ENCODE measurements at places on chromosomes 1 and 21.
A peak's percentile ranks its signal among the peaks of the same experiment; 100 is the strongest.

DNA sequence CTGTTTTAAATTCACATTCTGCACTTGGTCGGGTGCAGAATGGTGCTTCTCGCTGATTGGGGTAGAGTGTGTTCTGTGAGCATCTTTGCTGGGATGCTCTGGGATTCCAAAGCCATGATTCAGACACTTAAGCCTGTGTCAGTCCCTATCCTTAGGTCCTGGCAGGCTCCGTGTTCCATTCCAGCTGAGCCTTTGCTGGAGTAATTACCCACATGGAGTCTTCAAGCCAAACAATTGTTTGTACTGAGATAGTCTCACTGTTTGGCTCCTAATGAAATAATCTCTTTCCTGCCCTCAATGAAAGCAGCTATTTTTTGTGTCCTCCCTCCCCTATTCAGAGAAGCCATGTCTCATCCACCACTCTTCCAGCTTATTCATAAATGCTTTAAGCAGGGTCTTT, 18.7 kb downstream of the SMAP2 start:
- DNase-seq = no peak

DNA sequence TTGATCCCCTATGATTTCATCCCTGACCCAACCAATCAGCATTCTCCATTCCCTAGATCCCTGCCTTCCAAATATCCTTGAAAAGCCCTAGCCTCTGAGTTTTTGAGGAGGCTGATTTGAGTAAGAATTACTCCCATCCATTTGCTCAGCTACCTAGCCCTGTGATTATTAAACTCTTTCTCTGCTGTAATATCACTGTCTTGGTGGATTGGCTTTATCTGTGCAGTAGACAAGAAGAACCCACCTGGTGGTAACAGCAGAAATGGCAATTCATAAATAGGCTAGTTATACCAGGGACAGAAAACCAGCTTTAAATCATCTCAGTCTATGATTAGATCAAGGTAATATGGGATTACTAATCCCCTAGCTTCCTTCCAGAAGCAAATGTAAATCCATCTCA, 13.0 kb downstream of the IL20 start:
- DNase-seq = no peak

GRCh38 chr1:150973836-150974579, 627 bp downstream of the CERS2 start:
- DNase-seq = peak; percentile 59

- peak; percentile 49 for DNase-seq
Measured at GRCh38 chr1:115089420-115090185, at the start of gene TSPAN2. TSS of gene TSPAN2 (minus strand) at chr1:115089503. CDS start at chr1:115089432, 71 bp downstream.

DNA sequence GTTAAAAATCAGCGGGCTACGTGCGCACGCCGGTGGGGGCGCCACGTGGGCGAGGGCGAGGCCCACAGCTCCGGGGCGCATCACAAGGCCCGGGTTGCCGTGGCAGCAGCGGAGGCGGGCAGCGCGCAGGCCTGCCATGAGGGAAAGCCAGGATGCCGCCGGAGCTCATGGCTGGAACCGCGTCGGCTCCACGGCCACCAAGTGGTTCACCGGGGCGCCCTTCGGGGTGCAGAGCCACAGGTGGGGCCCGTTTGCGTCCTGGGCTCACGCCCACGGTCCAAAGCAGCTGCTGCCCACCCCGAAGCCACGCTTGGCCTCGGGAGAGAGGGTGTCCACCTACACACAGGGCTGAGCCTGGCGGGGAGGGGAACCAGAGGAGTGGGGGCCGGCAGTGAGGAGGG, 4.9 kb upstream of the TTC22 start:
- no peak for DNase-seq

- DNase-seq = no peak
Measured at GRCh38 chr1:158945061-158945460, 13.7 kb downstream of the PYHIN1 start.

DNA sequence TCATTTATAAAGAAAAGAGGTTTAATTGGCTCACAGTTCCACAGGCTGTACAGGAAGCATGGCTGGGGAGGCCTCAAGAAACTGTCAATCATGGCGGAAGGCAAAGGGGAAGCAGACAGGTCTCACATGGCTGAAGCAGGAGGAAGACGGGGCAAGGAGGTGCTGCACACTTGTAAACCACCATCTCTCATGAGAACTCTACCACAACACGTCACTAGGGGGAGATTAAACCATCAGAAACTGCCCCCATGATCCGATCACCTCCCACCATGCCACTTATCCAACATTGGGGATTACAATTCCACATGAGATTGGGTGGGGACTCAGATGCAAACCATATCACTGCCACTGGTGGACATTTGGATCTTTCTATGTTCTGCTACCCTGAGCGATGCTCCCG, 351.4 kb downstream of the NPHP4 start:
- no peak for DNase-seq

DNA sequence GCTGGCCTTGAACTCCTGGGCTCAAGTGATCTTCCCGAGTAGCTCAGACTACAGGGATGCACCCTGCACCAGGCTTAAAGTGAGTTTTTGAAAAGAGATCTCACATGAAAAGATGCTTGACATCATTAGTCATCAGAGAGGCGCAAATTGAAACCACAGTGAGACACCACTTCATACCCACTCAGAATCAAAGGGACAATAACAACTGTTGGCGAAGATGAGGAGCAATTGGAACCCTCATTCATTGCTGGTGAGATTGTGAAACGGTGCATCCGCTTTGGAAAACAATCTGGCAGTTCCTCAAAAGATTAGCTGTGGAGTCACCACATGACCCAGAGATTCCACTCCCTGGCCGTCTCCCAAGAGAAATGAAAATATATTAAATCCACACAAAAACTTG, 122.3 kb downstream of the PGBD5 start:
- DNase-seq = no peak

DNA sequence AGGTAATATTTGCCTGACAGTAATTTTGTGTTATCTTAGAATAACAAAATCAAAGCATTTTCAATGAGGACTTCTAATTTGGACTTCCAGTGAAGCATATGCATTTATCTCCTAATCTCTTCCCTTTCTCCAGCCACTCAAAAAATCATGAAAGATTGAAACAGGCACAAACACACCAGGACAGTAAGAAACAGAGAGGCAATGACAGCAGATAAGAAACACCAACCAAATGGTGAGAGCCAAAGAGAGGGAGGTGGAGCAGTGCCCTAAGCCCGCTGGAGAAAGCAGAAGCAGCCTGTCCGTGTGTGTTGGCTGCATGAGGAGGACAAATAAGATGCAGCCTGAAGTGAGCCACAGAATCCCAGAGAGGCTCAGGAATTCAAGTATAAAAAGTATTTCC, 39.0 kb downstream of the SLC44A3 start:
- DNase-seq = no peak

DNA sequence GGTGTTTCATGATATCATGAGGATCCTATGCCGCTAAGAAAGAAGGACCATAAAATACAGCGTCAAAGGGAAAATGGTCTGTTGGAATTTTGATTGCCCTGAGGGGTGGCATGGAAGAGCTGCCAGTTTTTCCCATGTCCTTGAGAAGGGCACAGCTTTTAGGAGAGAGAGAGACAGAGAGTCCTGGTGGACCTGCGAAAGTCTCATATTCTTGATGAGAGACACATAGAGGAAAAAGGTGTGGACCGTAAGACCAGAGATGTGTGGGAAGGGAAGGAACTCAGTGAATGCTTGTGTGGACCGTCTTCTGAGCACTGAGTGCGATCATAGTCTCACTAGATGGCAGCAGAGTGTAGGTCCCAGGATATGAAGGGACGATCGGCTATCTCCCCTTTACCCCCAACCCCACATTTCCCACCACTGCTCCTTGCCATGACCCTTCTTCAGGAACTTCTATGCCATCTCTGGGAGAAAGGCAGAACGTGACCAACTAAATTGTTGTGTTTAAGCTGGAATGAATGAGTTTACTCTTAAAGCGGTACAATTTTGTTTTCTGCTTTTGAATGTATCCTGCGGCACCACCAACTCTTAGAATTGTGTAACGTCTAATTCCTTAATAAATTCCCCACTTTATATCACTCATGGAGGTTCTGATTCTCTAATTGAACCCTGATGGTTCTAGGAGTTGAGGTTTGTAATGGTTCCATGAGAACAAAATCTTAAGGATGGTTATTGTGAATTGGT, 117.7 kb downstream of the CTH start:
- DNase-seq = no peak

DNA sequence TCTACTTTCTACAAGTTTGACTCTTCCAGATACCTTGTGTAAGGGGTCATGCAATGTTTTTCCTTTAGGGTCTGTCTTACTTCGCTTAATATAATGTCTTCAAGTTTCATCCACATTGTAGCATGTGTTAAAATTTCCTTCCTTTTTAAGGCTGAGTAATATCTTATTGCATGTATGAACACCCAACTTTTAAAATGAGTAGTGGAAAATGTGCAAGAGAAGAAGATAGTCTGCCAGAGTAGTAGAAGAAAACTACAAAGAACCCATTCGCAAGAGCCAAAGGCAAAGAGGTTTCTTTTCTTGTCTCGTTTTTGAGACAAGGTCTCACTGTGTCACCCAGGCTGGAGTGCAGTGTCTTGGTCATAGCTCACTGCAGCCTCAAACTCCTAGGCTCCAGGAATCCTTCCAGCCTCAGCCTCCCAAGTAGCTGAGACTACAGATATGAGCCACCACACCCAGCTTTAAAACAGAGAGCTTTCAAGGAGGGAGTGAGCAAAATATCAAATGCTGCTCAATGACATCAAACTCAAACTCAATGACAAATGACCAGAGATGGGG, 9.4 kb downstream of the IL23R start:
- peak; percentile 41 for DNase-seq

- no peak for DNase-seq
Measured at GRCh38 chr1:208004851-208005250, 93.9 kb upstream of the CD34 start.

DNA sequence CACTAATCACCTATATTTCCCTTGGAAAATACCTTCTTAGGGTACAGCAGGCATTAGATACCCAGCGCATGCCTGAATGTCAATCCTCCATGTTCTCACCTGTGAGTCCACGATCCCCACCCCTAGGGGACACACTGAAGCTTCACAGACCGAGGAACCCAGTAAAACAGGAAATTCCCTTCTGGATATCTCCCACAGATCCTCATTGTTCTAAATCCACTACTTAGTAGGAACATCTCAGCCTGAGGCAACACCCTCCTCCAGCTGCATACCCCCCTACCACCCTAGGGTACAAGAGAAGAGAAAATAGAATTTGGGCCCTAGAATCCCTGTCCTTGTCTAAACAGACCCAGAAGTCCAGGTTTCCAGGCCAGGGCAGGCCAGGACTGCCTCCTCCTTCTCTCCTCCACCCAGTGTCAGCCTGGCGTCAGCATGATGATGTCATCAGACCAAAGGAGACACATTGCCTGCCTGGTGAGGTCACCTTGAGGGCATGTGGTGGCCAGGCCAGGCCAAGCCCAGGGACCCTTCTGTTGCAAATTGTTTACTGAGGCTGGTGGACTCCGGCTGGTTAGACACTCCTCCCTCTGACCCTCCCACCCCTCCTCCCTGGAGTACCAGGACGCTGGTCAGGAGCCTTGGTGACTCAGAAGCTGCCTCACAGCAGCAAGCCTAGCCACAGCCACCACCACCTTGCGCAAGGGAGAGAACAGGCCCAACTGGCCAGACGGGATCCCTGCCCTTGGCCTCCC, 6.2 kb downstream of the NECTIN4 start:
- DNase-seq = no peak

DNA sequence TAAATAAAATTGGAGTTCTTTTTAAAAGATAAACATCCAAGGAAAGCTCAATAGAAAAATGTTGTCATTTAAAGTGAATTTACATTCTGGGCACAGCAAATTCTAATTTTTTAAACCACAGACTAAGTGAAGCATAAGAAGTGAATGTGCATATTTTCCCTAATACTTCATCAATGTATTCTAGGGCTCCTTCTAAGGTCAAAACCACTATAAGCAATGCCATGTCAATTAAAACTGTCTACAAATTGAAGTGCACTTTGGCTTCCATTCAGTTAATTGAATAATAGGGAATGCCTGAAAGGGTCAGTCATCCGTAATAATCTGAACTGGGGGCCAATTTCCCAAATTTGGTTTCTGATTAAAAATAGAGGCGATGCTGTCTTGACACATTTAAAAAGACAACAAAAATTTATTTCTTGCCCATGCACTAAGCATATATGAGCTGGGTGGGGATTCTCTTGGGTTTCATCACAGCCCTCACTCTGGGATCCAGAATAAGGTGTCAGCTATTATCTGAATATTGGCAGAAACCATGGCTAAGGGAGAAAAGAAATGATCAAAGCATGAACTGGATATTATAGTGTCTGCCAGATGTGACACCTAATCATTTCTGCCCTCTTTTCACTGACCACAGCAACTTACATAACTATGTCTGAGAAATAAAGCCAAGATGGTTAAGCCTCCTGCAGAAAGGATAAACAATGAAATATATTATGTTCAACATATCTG, 660.6 kb upstream of the B3GALT2 start:
- DNase-seq = no peak

GRCh38 chr1:177210071-177210470, 39.3 kb downstream of the BRINP2 start:
- no peak for DNase-seq

DNA sequence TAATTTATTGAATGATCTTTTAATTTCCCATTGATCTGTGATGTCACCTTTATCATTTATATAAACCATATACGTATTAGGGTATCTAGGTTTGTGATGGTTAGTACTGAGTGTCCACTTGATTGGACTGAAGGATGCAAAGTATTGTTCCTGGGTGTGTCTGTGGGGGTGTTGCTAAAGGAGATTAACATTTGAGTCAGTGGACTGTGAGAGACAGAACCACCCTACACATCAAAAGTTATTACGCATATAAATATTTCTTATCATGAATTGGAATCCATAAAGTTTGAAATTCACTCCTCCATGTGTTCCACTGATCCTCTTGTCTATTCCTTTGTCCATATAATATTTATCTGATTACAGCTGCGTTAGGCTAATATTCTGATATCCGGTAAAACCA, 100.5 kb downstream of the PIGK start:
- DNase-seq = no peak

- no peak for DNase-seq
Measured at GRCh38 chr1:29682171-29682918, 446.0 kb downstream of the PTPRU start.

DNA sequence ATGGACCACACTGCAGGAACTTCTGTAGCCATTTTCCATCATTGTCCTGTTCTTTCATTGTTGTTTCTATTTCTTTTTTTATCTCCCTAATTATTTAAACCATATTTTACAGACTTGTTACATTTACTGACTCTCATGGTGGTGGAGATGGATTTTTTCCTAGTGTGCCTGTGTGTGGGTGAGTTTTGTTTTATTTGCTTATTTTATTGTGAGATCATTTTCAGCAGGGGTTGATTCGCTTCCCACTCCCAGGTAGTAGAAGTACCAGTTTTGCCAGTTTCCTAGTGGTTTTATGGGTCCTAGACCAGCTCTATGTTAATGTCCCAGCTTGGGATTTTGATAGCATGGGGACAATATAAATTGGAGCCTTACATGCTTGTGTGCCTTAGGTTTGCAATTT, 80.0 kb upstream of the BACH1 start:
- no peak for DNase-seq

GRCh38 chr1:161421456-161421855, 53.8 kb upstream of the CFAP126 start:
- DNase-seq = no peak

- no peak for DNase-seq
Measured at GRCh38 chr1:228784181-228784580, 48.9 kb downstream of the RHOU start.

- no peak for DNase-seq
Measured at GRCh38 chr21:26962621-26963181, 4.2 kb downstream of the ADAMTS5 start.
